ENCODE measurements at places on chromosomes 11 and 22.
A peak's percentile ranks its signal among the peaks of the same experiment; 100 is the strongest.

DNA sequence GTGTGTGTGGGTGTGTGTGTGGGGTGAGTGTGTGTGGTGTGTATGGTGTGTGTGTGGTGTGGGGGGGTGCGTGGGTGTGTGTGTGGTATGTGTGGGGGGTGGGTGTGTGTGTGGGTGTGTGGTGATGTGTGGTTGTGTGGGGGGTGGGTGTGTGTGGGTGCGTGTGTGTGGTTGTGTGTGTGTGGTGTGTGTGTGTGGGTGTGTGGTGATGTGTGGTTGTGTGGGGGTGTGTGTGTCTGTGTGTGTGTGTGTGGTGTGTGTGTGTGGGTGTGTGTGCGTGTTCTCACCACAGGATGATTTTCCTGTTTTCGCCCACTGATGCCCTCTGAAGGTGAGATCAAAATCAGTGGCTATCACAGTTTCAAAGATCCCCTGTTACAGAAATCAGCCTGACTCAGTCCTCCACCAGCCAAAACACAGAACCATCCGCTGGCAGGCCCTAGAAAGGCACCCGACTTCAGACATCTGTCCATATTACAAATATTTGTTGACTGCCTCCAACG is 24.7 kb downstream of the CPT1A start:
- no peak for DNase-seq

DNA sequence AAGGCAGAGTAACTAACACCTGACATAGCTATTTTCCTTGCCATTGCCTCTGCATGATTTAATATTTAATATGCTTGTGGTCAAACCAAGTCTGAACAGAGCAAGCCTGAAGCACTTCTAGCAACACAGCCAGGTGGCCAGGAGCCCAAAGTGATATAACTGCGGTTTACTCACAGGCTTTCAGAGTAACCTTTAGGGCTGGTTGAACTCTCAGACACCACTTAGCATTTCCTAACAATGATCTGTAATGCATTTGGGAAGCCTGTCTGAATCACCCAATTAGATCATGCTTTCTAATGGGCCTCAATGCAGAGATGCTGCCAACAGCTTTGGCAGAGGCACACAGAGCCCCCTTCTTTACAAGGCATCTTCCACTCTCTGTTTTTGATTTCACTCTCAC is 96.1 kb downstream of the FDX1 start:
- DNase-seq: no peak

GRCh38 chr11:38582151-38582550 is 1984.1 kb upstream of the RAG2 start:
- DNase-seq: no peak

- no peak for DNase-seq
These were observed 6.4 kb downstream of the POLDIP3 start for GRCh38 chr22:42608136-42608822.

DNA sequence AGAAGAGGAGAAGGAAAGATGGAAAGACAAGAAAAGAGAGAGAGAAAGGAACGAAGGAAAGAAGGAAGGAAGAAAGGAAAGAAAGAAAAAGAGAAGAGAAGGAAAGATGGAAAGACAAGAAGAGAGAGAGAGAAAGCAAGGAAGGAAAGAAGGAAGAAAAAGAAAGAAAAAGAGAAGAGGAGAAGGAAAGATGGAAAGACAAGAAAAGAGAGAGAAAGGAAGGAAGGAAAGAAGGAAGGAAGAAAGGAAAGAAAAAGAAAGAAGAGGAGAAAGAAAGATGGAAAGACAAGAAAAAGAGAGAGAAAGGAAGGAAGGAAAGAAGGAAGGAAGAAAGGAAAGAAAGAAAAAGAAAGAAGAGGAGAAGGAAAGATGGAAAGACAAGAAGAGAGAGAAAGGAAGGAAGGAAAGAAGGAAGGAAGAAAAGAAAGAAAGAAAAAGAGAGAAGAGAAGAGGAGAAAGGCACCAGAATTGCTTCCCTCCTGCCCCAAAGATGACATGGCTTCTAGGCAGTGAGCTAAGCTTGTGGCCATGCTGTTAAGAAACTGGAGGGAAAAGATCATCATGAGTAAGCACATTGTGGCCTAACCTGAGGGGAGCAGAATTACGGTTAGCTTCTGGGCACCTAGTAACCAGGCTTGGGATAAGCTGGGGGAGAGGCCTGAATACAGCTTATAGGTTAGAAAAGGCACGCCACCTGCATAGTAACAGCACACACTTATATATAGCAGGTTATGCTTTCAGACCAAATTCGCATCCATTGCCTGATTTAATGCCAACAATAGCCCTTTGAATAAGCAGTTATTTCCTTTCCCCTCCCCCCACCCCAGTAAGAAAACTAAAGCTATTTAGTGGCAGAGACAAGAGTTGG is 2.3 kb upstream of the ST3GAL4 start:
- no peak for DNase-seq

- peak; percentile 30 for DNase-seq
These were observed 5.9 kb upstream of the GRAMD4 start for GRCh38 chr22:46614025-46614931.

DNA sequence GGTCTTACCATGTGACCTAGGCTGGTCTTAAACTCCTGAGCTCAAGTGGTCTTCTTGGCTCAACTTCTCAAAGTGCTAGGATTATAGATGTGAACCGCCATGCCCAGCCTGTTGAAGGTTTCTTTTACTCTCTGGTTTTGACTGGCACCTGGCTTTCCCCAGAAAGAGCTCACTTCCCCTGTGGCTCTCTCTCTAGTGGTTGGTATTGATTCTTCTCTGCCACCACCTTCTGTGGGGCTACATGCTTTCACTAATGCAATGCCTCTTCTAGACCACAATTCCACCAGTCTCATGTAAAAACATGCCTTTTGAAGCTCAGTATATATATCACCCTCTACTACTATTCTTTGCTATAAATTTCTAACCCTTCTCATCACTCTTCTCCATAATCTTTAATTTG is 67.2 kb downstream of the CCDC83 start:
- no peak for DNase-seq

- no peak for DNase-seq
These were observed 16.6 kb downstream of the DERL3 start for GRCh38 chr22:23822101-23822671.

- DNase-seq: no peak
These were observed 5.7 kb downstream of the PIK3IP1 start for GRCh38 chr22:31286360-31287255.

- DNase-seq: no peak
These were observed 17.7 kb upstream of the NNMT start for GRCh38 chr11:114278342-114279065.

DNA sequence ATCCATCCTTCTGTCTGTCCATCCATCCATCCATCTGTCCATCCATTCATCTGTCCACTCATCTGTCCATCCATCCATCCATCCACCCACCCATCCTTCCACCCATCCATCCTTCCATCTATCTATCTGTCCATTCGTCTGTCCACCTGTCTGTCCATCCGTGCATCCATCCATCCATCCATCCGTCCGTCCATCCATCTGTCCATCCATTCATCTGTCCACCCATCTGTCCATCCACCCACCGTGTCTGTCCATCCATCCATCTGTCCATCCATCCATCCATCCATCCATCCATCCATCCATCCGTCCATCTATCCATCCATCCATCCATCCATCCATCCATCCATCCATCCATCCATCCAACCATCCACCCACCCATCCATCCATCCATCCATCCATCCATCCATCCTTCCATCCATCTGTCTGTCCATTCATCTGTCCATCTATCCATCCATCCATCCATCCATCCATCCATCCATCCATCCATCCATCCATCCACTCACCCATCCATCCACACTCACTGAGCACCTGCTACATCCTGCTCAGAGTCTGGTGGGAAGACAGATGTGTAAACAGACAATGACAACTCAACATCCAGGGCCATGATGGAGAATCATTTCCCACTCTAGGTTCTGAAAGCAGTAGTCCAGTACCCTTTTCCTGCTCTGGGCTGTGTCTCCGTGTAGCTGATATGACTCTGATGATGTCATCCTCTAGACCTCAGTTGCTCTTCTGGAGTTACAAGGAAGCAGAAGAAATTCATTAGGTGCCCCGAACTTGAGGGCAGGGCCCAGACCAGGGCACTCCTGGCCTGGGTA is 30.8 kb upstream of the MYEOV start:
- no peak for DNase-seq

DNA sequence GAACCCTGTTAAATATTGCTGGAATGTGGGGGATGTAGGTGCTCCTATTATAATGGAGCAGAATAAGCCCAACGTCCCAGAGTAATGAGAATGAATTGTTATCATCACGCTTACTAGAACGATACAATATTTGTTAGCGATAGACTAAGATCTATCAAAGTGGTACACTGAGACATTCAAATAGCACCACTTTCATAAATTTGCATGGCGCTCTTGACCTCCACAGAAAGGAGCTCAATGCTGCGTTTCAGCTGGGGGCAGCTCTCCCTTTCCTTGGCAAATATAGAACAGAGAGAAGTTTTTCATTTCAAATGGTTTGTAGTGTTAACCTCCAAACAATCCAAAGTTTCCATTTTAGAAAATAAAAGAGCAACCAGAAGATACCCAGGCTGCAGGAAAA is 38.2 kb upstream of the BLID start:
- DNase-seq: no peak

DNA sequence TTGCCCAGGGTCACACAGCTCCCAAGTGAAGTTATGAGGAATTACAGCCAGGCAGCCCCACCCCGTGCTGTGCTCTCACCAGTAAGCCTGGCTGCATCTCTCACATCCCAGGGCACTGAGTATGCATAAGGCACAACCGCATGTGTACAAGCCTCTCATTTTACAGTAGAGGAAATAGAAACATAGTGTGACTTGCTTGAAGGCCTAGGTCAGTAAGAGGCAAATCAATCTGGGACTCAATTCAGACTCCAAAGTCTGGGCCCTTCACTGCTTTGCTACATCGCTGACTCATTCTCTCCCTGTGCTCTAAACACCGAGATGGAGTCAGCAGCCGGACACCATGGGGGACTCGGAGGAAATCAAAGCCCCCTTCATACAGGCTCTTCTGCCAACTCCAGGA is 7.9 kb downstream of the ABTB2 start:
- no peak for DNase-seq

- no peak for DNase-seq
These were observed 66.8 kb downstream of the TCF20 start for GRCh38 chr22:42203609-42204008.

DNA sequence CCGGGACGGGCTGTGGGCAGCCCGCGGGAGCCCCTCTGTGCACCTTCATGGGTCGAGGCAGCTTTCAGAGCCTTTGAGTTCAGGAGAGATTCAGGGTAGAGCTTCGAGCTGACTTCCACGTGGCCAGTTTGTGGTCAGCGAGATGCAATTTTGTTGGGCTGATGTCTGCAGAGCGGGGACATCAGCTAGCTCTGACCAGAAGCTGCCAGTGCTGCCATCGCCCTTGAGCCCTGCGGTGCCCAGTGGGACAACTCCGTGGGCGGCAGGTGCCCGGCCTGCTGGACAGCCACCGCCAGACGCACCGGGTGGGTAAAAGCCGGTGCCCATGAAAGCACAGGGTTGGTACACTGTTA is 719 bp downstream of the TALDO1 start:
- DNase-seq: no peak

GRCh38 chr11:27913650-27914049 is 194.3 kb downstream of the KIF18A start:
- no peak for DNase-seq

DNA sequence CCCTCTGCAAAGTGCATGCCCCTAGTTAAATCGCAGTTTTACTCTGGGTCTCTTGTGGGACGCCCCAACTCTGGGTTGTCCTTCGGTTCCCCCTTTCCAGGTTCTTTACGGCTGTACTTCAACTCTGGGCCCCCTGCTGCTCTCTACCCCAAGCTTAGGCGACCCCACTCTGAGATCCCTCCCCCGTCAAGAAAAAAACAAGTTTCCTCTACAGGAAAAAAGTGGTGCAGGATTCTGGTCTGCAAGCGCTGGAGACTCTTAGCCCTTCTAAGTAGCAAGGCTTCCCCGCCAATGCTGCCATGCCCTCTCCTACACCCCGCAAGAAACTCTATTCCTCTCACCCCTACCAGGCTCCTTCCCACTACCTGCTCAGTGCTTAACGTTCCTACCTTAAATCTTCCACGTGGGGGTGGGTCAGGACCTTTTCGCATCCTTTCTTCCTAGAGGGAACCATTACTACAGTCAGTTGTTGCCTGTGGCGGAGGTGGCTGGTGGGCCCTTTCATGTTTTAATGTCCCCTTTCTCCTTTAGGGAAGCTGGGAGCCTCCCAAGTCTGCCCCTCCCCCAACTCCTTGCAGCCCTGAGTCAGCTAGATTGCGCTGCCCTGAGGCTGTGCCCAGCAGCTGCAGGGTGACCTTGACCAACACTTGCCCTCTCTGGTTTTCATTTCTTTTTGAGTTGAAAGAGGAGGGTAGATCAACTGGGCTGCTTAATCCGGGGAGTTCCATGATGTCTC is 1.4 kb downstream of the NEFH start:
- no peak for DNase-seq

GRCh38 chr11:4645974-4646373 is 2.2 kb downstream of the OR51E1 start:
- DNase-seq: no peak

GRCh38 chr11:1644601-1645356 is 15.2 kb downstream of the KRTAP5-5 start:
- no peak for DNase-seq

DNA sequence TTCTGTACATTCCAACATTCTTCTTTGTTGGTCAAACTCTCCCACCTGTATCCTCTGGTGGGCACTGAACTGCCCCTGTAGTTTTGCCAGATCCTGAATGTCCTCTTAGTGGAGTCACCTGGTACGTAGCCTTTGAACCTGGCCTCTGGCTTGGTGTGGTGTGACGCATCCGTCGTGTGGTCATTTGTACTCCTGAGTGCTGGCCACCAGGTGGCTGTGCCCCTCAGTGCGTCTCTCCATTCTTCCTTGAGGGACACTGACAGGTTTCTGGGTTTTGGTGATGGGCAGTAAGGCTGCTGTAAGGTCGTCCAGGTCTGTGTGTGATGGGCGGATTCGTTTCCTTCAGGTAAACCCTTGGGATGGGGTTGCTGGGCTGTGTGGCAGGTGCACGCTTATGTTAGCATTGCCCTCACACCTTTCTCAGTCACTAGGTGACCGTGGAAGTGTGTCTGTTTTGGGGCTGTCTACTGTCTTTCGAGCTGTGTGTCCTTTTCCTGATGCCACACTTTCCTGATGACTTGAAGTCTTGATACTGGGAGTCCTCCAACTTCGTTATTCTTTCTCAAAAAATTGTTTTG is 13.6 kb upstream of the RANBP1 start:
- no peak for DNase-seq

- DNase-seq: no peak
These were observed 14.1 kb downstream of the DGAT2 start for GRCh38 chr11:75782540-75783263.
